Activated T-helper 9 cell treated with anti-CD3 and anti-CD28 coated beads, Interleukin-2, amount 50 U/mL, for 16 hours (primary cell): ENCODE measurements at places on chromosomes 4 and X.

- DNase-seq: no peak
These were observed 30.8 kb upstream of the LRBA start for GRCh38 chr4:151045907-151046306.

DNA sequence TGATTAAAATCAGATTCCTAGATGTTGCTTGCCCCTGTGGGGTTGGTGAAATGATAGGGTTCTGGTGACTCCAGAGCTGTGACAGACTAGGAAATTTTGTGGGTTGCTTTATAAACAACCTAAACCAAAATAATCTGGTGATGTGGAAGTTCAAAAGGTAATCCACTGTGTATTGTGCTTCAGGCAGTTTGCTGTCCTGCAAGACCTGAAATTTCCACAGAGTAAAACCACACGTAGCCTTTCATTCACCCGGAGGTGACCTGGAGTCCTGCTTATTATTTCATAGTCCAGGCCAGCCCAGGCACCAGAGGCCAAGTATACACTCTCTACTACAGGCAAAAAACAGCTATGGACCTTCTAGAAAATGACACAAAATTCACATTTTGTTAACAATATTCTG, 114.6 kb upstream of the CBR4 start:
- no peak for DNase-seq

DNA sequence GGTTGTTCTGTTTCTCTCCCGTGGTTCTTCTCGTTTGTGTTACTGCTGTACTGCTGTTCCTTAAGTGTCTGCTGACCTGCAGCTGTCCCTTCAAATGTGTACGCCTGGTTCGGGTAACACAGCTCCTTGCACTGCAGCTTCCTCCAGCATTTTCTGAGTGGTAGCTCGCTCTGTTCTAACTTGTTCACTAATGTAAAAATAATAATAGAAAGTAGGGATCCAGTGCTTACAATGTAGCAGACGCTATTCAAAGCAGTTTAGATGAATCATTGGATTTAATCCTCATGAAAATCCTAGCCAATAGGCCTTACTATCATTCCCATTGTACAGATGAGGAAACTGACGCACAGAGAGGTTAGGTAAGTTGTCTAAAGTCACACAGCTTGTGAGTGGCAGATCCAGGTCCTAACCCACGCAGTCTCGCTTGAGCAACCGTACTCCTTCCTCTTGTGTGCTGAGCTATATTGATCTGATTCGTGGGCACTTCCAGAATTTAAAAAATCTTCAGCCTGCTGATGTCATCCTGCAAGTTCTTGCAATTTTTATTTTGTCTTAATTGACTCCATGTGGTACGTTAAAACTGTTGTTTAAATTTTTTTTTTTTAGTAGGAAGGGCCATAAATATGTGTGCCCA, 448.2 kb upstream of the FAT1 start:
- DNase-seq: no peak

DNA sequence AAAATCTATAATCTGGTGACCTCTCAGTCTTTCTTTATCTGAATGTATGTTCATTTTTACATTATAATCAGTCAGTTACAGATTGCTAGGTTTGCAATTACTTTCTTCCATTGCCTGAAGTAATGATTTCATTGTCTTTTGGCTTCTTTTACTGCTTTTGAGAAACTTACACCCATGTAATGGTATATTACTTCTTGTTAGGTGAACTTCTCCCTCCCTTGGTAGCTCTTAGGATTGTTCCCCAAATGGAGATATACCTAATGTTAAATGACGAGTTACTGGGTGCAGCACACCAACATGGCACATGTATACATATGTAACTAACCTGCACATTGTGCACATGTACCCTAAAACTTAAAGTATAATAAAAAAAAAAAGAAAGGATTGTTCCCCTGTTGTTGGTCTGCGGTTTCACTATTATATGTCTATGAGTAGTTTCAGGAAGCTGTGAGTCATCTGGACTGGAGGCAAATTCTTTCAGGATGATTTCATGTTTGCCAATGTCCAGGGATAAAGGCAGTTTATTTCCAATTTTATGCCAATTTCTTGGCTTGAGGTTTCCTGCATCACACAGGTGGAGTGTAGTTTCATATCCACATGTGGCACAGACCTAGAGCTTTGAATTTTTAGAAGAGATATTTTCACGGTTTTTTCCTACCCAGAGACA, 21.8 kb downstream of the SPANXC start:
- DNase-seq: no peak

DNA sequence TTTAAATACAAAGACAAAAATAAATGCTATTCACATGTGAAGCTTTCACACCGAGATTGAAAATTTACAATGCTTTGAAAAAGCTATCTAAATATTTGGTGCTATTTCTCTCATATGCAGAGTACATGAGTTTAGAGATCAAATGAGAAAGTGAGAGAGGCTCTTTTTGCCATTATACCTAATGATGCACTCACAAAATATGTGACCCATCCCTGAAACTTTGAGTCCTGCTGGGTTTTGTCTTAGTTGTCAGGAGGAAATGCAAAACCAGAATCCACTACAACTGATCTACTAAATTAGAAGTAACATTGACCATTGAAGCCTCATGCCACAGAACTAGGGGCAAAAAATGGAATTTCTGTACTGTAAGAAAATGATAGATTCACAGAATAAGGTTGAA, 251.7 kb downstream of the MAPK10 start:
- DNase-seq: no peak

DNA sequence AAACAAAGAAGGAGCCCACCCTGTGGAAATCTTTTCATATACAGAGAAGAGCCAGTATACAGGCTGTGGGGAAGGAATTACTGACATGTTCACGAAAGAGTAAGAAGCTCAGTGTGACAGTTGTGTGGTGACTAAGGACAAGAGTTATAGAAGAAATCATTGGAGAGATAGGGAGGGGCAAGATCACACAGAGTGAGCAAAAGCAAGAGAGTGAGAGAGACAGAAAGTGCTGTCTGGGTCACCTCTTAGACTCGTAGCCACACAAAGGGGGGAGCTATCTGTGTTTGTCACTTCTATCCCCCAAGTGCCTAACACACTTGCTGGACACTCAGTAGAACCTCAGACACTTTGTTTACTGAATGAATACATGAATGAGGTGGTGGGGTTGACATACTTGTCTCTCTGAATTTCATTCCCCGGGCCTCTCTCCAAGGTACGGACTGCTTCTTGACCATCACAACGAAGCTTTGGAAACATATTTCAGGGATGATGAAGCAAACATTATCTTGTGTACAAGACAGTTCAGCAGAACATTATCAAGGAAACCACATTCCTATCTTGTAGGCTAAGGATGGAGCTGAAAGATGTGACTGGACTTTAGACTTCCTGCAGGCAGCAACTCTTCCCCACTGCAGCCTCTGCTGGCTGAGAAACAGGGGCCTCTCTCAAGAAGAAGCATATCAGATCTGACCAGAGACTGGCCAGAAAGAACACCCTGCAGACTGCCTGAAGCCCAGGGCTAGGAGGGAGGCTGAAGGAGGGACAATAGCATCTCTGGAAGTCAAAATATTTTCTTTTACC, 168.2 kb downstream of the AMELX start:
- no peak for DNase-seq

GRCh38 chr4:83449009-83449408, 6.6 kb downstream of the HELQ start:
- DNase-seq: no peak

DNA sequence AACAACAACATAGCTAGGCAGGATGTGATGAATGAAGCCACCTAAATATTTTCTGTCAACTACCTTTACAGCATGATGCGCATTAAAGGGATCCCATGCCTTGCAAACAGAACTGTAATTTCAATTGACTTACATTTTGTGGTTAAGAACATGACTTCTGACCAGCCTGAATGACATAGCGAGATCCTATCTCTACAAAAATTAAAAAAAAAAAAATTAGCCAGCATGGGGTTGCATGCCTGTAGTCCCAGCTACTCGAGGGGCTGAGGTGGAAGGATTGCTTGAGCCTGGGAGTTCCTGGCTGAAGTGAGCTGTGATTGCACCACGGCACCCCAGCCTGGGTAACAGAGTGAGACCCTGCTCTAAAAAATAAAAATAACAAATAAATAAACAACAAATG, 680.6 kb downstream of the IQCM start:
- DNase-seq: no peak

DNA sequence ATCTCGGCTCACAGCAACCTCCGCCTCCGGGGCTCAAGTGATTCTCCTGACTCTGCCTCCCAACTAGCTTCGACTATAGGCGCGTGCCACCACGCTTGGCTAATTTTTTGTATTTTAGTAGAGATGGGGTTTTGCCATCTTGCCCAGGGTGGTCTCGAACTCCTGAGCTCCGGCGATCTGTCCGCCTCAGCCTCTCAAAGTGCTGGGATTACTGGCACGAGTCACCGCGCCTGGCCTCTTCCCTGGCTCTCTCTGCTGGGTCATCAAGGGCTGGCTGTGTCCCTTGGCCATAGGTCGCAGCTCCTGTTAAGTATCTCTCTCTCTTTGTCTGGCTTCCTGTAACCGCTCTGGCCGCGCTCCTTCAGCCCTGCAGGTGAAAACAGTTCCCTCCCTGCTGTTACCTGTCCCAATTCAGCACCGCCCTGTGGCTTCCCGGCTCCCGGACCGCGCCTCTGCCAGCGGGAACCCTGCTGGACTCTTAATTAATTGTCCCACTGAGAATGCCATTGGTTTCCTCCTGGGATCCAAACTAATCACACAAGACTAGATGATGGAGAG, 1.3 kb upstream of the RGS12 start:
- DNase-seq: no peak

DNA sequence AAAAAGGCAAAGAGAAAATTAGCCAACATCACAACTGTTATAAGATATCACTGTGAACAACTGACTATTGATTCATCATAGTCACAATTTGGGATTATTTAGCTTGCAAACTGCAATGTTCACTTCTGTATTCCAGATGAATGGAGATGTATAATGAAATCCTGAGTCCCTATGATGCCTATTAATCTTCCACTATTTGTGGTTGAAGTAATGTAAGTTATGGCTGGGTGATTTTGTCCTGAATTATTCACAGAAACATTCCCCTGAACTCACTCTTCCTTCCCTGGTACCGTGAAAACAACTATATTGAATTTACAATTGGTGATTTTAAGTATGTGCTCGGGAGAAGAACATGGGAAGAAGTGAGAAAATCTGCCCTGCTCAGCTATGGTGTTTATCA, 50.8 kb upstream of the NPFFR2 start:
- no peak for DNase-seq

- no peak for DNase-seq
These were observed 2.1 kb downstream of the CNGA2 start for GRCh38 chrX:151736685-151737084.

- DNase-seq: no peak
These were observed 7.9 kb upstream of the UGT2B4 start for GRCh38 chr4:69503558-69503957.

DNA sequence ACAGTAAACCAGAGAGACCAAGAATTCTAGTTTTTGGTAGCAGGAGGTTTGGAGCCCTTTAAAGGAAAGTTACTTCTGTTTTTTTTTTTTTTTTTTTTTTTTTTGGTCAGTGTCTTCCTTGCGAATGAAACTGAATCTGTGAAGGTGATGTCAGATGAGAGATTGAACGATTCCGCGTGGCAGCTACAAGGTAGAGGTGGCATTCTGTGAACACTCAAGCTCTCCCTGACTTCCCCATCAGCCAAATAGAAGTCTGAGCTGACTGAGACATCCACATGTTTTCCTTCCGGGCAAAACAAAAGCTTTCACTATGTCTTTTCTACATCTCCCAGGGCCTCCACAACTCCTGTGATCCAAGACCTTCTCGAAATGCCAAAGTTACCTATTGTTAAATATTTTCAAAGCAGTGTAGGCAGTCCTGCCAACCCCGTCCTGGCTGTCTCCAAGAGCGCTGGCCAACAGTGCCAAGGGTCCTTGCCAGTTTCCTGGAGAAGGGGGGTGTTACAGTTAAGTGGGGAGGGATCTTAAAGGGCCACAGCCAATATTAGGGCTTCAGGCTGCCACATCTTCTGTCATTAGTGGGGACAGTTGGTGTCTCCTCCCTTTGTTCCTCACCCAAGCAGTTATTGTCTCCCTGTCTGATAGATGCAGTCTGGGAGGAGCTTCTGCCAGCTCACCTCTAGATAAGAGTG, 102.9 kb upstream of the SLC34A2 start:
- no peak for DNase-seq

- no peak for DNase-seq
These were observed 130.6 kb upstream of the FAT1 start for GRCh38 chr4:186854256-186854655.

DNA sequence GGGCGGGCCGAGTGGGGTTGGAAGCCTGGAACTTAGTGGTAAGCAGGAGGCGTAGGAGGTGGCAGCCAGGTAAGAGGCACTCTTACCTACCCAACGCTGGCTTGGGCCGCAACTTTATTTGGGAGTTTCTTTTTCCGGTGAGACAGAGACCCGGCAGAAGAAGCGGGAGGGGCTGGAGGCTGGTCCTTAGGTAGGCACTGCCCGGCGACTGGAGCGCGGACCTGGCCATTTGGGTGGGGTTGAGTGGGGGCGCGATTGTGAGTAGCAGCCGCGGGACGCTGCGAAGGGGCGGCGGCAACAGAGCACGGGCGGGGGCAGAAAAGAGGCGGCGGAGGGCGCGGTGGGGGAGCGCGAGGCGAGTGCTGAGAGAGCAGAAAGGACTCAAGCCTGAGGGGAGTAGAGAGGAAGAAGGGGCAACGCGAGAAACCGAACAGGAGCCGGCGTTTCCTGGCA, 334 bp upstream of the POU4F2 start:
- DNase-seq: no peak

DNA sequence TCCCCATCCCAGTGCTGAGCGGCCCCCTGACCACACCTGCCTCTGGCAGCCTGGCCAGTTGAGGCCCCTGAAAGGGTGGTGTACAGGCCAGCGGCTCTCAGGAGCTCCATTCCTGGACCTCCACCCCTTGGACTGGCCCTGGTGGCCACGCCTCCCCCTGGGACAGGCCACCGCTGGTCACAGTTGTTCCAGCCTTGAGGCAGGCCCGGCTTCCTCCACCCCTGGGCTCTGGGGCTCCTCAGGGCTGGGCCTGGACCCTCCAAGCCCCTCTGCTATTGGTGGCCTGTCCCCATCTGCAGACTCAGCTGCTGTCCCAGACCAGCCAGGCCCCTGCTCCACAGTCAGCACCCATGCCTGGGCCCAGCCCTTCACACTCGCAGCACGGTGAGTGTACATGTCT, 93.2 kb upstream of the NKX1-1 start:
- no peak for DNase-seq

GRCh38 chr4:168095776-168096406, 3.6 kb downstream of the ANXA10 start:
- DNase-seq: no peak

- no peak for DNase-seq
These were observed 54.1 kb downstream of the AMELX start for GRCh38 chrX:11347300-11347699.

GRCh38 chrX:68428431-68428830, 4.9 kb downstream of the OPHN1 start:
- no peak for DNase-seq
